ENCODE measurements at places on chromosomes 3 and 15.

- DNase-seq: no peak
These were observed 81.9 kb upstream of the TOPAZ1 start for GRCh38 chr3:44159696-44160300.

GRCh38 chr3:78972617-78973301 lies 795.0 kb downstream of the ROBO1 start:
- no peak for DNase-seq

DNA sequence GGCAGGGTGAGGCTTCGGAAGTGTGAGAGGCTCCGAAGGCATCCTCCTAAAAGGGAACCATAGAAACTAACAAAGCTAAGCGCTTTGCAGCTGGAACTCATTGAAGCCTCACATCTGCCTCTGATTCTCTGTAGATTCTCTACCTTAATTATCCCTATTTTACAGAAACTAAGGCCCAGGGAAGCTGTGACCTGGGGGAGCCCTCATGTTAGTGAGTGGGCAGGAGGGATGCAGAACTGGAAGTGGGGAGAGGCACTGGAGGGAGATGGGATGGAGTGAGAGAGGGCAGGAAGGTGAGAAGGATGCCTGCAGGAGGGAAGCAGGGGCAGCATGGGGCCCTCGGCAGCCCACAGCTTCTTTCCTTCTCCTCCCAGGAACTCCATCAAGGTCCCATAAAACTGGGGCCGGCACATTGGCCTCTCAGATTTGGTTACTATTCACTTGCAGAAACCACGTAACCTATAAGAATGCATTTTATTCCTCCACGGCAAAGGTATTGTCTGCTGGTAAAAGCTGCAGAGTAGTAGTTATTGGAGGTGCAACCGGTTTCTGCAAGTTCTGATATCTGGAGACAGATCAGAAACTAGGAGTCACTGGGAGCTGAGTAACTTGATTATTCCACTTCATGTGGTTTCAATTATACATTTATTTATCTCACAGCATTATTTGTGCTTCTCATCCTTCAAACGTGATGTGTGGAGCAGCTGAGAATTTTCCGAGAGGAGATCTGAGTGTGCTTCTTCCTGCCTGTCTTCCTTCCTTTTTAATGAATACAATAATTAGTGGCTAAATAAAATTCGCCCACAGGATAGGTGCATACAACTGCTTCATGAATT lies 24.0 kb upstream of the CHCHD6 start:
- no peak for DNase-seq

DNA sequence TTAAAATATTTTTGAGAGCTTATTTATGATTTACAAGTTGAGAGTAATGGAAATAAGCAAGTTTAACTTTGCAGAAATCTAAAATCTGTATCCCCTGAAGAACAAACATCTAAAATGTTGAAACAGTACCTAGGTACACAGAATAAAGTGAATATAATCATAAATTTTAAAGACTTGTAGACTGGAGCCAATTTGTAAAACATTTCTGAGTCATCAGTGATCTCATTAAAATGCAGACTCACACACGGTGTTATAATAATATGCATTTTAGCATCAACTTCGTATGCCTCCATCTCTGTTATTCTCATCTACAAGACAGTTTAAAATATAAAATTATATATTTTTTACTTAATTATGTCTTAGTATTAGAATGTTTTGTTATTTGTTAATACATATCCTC lies 399.5 kb upstream of the GOLIM4 start:
- no peak for DNase-seq

Measured in stimulated activated CD4-positive, alpha-beta T cell treated with anti-CD3 and anti-CD28 coated beads, Interleukin-1b, Interleukin-23, amount 100 ng/mL, for 1 hour (primary cell).